ENCODE measurements at places on chromosomes 7 and 10.
A peak's percentile ranks its signal among the peaks of the same experiment; 100 is the strongest.

GRCh38 chr10:127442220-127442525 is 106.9 kb upstream of the NPS start:
- no peak for DNase-seq

GRCh38 chr10:85927952-85928665 is 438.5 kb downstream of the GRID1 start:
- no peak for DNase-seq

DNA sequence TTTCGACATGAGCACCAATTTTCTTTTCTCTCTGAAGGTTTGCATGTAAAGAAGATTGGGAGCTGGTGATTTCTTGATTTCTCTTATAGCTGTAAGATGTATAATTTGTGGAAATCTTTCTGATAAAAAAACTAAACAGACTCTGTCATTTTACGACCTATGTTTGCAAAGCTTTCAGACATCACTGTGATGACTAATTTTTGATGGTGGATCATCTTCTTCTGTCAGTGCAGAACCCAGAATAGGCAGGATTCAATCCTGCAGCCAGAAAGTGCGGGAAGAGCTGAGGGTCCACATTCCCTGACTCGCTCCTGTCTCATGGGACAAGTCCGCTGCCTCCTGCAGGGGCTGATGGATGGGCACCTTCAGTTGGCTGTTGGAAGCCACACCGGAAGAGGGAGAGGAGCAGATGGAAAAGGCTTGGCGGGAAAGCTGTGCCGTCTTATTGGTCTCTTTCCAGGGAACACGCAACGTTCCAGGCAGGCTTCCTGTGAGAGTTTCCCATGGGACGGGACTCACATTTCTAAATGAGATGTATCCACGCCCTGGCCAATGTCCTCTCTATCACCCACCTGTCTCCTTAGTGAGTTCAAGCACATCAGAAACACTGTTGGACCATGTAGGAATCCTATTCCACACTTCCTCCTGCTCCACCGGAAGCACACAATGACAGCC is 186.9 kb downstream of the PRPF18 start:
- no peak for DNase-seq

GRCh38 chr7:151453326-151453791 is 13.4 kb upstream of the CRYGN start:
- no peak for DNase-seq

DNA sequence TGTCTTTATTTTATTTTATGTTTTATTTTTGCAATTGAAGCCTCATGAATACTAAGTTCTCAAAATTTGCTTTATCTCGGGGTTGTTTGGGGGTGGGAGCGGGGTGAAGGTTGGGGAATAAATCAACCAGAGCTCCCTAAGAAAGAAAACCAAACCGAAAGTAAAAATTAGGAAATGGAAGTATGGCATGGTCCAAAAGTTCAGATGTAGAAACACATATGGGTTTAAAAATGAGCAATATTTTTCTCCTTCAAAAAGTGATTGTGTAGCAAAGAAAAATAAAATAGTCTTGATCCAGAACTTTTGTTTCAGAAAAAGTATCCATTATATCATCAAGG is 177.4 kb upstream of the PLXDC2 start:
- DNase-seq = no peak

DNA sequence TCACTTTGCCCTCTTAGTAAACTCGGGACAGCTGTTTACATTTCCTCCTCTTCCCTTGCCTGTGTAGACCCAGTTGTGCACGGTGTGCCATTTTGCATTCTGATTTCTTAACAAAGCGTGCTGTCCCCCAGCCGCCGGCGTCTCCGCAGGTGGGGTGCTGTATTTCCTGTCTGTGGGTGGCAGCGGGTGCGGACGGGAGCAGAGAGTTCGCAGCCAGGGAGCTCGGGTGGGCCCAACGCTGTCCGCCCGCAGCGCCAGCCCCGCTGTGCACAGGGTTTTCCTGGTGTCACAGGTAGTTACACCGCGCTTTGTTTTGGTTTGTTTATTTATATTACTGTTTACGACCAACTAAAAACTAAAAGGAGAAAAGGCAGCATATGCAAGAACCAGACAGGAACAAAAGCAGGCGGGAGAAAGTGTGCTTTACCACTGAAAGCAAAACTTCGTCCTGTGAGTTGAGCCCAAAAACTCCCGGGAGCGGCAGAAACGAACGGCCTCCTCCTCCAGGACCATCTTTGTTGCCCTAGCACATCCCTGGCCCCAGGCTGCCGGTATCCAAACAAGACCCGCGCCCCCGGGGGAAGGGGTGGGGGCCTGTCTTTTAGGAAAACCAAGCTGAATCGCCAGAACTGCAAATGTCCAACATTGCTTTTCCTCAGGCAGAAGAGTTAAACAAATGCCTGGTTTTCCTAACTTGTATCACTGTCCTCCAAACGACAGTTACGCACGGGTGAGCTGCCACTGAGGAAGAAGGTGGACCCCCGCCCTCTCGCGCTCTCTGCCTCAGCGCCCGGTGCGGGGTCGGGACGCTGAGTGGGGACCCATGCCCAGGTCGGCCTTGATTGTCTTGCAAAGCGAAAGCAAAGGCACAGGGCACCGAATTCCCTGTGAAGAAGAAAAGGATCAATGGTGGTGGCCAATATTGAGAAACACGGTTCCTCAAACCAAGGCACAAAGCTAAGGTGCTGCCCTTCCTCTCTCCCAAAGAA is 45.9 kb upstream of the DRGX start:
- DNase-seq = no peak

DNA sequence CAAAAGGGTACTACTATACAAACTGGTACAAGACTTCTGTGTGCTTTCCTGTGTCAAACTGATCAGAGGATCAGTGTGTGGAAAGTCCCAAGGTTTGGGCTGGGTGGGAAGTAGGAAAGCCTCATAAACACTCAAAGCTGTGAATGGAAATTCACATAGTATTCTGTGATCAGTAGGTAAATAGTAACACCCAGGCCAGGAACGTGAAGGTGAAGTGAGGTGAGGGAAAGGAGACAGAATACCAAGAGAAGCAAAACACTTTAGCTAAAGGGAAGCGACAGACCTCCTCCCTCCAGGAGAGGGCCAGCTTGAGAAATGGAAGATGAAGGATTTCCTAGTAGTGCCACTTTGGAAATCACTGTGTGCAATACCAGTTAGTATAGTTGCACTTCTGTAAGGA is 451.9 kb downstream of the KCNMA1 start:
- no peak for DNase-seq

DNA sequence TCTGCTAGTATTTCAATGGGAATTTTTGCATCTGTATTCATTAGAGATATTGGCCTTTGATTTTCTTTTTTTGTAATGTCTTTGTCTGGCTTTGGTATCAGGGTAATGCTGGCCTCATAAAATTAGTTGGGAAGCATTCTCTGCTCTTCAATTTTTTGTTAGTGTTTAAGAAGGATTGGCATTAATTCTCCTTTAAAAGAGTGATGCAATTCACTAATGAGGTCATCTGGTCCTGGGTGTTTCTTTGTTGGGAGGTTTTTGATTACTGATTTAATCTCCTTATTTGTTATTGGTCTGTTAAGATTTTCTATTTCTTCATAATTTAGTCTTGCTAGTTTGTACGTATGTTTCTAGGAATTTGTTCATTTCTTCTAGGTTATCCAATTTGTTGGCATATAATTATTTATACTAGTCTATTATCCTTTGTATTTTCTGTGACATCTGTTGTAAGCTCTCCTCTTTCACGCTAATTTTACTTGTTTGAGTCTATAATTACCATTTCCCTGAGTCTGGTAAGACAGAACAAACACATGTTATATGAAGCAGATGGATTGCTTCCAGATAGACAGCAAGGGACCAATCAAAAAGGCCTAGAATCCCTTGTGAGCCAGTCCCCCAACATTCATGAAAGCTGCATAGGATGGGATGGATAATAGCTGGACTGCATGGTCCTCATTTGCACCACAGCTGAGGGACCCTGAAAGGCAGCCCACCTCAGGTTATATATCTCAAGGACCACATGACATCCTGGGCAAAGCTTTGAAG is 54.4 kb downstream of the MTPAP start:
- no peak for DNase-seq

GRCh38 chr7:9776900-9777299 is 1196.8 kb upstream of the PHF14 start:
- no peak for DNase-seq

DNA sequence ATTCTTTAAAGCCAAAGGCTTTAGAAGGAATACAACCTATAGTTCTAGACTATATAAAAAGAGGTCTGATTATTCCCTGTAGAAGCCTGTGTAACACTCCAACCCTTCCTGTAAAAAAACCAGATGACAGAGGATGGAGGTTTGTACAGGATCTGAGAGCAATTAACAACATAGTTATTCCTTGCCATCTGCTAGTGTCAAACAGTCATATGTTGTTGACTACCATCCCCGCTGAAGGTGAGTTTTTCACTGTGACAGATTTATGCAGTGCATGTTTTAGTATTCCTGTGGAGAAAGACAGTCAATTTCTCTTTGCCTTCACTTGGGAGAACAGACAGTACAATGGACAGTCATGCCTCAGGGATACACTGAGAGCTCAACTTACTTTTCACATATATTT is 19.0 kb upstream of the SLC26A4 start:
- no peak for DNase-seq

DNA sequence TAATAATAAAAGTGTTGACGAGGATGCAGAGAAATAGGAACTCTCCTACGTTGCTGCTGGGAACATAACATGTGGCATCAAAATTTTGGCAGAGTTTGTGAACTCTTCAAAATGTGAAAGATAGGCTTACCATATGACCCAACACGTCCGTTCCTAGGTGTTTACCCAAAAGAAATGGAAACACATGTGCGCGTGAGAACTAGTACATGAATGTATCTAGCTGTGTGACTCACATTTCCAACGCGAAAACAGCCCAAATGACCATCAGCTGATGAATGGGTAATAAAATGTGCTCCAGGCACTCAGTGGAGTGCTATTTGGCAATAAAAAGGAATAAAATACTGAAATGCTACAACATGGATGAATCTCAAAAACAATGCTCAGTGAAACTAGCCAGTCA is 10.4 kb upstream of the ELFN1 start:
- DNase-seq = no peak

DNA sequence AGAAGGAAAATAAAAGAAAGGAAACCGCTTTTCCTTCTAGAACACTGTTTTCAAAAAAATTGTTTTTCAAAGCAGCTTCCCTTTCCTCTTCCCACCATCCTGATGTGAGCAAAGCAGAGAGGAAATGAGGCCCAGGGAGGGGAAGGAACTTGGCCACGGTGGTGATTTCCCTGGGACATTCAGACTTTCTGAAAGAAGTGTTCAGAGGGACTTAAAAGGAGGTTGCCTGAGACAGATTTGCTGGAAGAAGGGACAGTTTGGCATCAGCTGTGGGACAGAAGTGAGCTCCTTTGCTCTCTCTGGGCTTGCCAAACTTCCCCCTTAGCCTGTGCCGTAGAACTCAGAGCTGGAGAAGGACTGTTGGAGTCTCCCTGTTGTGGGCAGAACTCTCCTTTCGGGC is 30.3 kb downstream of the ADCYAP1R1 start:
- no peak for DNase-seq

- no peak for DNase-seq
Measured at GRCh38 chr7:21251151-21251800, 176.6 kb upstream of the SP4 start.

- DNase-seq = no peak
Measured at GRCh38 chr10:131726076-131726880, 174.5 kb upstream of the PPP2R2D start.

- no peak for DNase-seq
Measured at GRCh38 chr10:97574374-97575126, 2.0 kb downstream of the ANKRD2 start.

DNA sequence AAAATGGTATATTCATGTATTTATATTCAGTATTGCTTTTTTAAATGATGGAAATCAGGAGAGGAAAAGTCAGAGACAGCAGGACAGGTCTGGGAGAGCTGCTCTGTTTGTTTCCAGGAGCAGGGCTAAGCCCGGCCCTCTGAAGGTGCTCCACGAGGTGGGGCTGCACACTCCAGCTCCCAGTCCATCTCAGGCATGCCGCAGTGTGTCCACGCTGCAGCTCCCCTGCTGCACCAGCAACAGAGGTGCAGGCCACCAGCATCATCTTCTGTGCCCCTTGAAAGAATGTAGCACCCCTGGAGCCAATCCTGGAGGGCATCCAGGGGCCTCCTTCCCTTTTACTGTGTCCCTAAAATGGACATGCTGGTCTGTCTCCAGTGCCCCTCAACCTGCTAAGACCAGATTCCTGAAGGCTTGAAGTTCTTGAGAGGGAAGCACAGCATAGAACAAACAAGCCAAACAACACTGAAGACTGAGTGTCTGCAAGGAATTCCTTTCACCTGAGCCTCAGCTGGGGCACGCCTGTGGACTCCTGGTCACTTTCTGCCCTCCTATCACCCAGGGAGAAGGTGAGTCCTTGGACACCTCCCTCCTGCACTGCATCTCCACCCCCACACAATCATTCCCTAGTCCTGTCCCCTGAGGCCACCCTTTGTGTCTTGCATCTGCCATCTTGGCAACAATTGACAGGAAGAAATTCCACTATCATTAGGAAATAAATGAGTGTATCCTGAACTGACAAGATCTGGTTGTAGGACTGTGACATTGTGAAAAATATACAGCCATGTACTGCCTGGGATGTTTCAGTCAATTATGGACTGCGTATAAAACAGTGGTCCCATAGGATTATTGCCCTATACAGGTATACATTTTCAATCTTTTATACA is 100.5 kb downstream of the CXCL12 start:
- no peak for DNase-seq

- DNase-seq = peak; percentile 51
Measured at GRCh38 chr10:31930023-31930751, 1.6 kb upstream of the ARHGAP12 start.

GRCh38 chr10:100333661-100334440 is 3.8 kb upstream of the PKD2L1 start:
- no peak for DNase-seq

GRCh38 chr10:43437141-43437870 is 395 bp downstream of the ZNF487 start:
- DNase-seq = no peak

GRCh38 chr10:130927157-130927556 is 384.4 kb downstream of the TCERG1L start:
- DNase-seq = no peak

GRCh38 chr7:27547401-27547800 is 115.3 kb downstream of the HIBADH start:
- DNase-seq = no peak

DNA sequence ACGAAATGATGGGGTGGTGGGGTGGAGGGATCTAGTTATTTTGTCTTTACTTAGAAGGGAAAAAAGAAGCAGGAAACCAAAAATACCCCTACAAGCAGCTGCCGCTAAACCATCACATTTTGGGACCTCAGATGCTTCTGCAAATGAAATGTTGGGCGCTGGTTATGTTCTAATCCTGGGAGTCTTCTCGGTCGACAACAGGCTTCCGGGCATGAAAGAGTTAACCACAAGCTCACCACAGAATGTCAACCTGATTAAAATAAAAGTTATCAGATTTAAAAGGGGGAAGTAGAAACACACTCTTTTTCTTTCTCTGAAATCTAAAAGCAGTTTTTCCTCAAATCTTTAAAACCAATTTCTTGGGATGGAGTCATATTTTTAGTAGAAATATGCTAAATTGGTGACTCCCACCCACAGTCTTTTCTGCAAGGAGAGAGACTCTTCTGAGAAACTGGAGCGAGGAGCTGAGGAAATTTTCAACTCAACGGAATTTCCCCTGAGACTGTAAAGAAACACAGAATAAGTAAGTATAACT is 16.8 kb downstream of the IL2RA start:
- DNase-seq = peak; percentile 72

Measured in T-helper 2 cell treated with Interferon-gamma antibody and Interleukin-4, amounts not matched to agents 5 μg/mL and 100 μg/mL, for 36 hours (primary cell).